ENCODE measurements at places on chromosomes 12 and 14. TPM values are rescaled to one million over a fixed set of nuclear protein-coding genes. Genes with fewer than 3 reads are reported as not detected.

TAS2R31 gene
- 2.0 TPM for total RNA-seq

GPR137C gene
- 0.85 TPM for total RNA-seq

REP15 gene
- not detected for total RNA-seq

NPFF gene
- not detected for total RNA-seq

MFAP5 gene
- not detected for total RNA-seq

MYH7 gene
- total RNA-seq: 0.16 TPM

DPY19L2 gene
- total RNA-seq: 6.0 TPM

COCH gene
- 5.0 TPM for total RNA-seq

SPX gene
- 0.40 TPM for total RNA-seq

RBMS2 gene
- total RNA-seq: 10.0 TPM

ETFBKMT gene
- total RNA-seq: 1.2 TPM

KRT71 gene
- total RNA-seq: not detected

SOAT2 gene
- total RNA-seq: 1.1 TPM

LMO3 gene
- total RNA-seq: not detected

ZFYVE1 gene
- total RNA-seq: 13.9 TPM

REM2 gene
- total RNA-seq: 0.93 TPM

FAM216A gene
- total RNA-seq: 23.1 TPM

KRT84 gene
- total RNA-seq: not detected

Data from activated CD8-positive, alpha-beta memory T cell treated with anti-CD3 and anti-CD28 coated beads, Interleukin-2, amount 10 ng/mL, durations not matched to agents 7 days and 5 days (primary cell).